GM12892 (cell line): ENCODE measurements at places on chromosomes 2 and 18.

DNA sequence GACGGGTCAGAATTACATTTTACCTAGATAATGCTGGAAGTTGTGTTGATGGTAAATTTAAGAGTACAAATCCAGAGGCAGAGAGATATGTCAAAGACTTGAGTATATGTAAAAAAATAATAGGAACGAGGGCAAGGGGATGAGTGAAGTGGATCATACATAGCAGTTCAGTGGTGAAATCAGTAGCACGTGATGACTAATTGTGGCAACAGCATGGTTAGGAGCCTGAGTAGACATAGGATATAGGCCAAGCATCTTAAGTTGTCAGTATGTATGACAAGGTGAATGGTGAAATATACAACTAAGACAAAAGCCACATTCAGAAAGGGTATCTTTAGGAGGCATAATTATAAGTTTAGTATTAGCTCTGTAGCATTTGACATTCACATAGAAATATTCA, 826.5 kb upstream of the PIK3C3 start:
- no peak for DNase-seq

DNA sequence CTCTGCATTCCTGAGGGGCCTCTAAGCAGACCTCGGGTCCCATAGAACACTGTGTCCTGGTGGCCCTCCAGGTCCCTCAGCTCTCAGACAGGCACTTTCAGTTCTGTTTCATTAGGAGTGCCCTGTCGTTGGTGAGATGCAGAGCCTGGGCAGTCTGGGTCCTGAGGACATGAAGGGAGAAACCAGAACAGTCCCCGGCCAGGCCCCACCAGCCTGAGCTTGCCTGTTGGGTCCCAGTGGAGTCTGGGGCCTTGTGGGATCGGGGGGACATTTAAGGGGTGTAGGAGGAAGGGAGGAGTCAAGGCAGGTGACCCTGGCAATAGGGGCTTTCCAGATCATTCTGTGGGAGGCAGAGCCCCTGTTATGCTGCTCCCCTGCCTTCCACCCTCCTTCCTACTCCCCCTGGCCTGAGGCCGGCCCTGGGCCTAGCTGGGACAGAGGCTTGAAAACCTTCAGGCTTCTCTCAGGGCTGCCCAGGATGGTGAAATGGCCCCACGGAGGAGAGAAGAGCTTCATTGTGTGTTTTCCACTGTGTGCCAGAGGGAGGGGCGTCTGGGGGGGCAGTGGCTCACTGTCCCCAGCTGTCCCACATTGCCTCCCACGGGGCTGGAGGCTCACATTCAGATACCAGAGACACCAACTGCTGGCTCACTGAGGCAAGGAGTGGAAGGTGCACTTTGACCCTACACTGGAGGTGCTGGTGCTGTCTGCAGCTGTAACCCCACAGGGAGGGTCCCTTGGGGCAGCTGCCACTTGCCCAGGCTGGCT, 26.6 kb upstream of the CATIP start:
- DNase-seq, result no peak

- no peak for DNase-seq
These were observed 9.4 kb downstream of the NEU4 start for GRCh38 chr2:241818229-241818942.

DNA sequence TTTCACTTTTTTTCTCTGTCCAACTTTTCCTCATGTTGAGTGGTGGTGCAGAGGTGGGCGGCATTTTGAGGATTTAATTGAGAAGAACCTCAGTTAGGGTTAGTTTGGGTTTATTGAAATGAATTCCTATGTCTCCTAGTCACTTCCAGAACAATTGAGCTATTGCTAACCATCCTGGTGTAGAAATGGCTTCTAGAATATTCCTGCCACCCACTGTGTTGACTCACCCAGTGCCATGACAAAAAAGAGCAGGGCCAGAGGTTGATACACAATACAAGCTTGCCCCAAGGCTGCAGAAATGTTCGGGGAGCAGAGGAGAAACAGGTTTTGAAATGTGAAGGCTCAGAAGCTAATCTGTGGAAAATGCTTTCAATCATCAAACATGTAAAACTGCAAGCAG, 167.1 kb upstream of the TRIB2 start:
- DNase-seq, result no peak

DNA sequence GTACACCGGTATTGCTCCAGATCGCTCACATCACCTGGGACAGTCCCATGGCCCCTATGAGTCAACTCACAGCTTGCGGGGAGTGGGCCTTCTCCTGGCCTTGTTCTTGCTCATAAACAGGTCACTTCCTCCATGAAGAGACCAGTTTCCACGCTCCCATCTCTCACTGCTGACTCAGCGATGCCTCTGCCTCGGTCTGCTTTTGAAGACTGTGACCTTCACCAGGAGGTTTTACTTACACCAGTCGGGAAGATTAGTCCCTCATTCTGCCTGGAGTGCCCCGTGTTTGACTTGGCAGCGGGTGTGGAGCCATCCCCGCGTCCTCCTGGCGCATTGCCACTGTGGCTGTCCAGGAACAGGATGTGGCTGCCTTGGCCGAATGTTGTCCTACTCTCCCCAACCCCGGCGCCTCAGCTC, 159.8 kb downstream of the RHBDD1 start:
- DNase-seq, result no peak

GRCh38 chr2:48109491-48110204, 203.3 kb upstream of the FBXO11 start:
- DNase-seq, result no peak

GRCh38 chr2:199219551-199219950, 238.2 kb downstream of the SATB2 start:
- no peak for DNase-seq

DNA sequence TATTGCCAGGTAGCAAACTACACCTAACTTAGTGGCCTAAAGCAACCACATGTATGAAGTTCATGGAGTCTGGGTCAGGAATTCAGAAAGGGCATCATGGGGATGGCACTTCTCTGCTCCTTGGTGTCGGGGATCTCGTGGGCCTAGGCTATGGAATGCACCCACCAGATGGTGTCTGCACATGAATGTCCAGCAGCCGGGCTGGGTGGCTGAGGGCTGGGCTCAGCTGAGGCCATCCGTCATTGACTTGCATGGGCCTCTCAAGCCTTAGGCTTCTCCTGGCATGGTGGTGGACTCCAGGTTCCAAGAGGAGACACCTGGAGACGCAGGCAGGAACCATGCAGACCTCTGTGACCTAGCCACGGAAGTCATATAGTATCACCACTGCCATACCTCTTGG, 26.0 kb upstream of the RPL31 start:
- no peak for DNase-seq

DNA sequence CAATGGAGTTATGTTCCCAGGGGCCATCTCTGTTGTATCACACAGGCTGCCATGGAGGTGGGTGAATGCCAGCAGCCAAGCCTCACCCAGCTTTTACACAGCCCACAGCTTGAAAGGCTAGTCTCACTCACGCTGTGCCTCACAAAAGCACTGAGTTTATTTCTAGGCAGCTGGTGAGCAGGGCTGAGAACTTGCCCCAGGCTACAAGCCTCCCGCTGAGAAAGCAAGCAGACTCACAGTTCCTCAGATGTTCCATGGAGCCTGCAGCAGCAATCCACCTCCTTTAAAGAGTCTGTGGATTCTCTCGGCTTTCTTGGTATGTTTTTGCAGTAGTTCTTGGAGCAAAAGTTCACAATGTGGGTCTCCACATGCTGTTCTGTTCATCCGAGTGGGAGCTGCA, 40.9 kb upstream of the ALKAL2 start:
- DNase-seq, result no peak

- no peak for DNase-seq
These were observed 122.8 kb downstream of the PXDN start for GRCh38 chr2:1621501-1621900.

- no peak for DNase-seq
These were observed 30.4 kb upstream of the REV1 start for GRCh38 chr2:99520195-99520594.

GRCh38 chr2:20291846-20292408, 58.7 kb downstream of the PUM2 start:
- no peak for DNase-seq

DNA sequence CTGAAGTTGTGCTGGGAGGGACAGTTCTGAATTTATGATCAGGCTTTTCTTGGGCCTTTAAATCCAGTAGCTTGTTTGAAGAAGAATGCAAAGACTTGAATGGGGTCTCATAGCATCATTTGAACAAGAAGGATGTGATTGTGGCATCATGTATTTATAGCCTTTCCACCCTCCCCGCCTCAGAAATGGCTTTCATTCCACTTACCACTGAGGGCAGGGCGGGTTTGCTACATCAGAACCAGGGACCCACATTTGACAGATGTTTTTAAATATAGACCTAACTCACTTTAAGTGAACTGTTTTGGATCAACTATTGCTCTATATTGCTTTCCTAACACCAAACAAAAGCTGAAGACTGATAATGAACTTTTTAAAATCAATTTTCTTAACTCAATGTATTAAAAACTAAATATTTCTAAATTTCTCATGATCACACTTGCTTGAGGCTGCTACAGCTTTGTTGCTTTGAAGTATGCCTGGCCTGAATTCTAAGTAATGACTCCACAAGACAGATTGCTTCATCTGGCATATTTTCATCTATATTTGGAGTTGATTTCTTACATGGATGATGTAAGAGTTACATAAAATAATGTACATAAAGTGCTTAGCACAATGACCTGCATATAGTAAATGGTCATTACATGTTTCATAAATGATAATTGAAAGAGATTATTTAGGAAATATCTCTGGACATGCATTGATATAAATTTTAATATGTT, 1552.9 kb upstream of the SLC39A10 start:
- no peak for DNase-seq

GRCh38 chr18:76914314-76914713, 92.0 kb downstream of the ZNF236 start:
- no peak for DNase-seq

- DNase-seq, result no peak
These were observed 108.6 kb downstream of the C1D start for GRCh38 chr2:67954093-67954748.

DNA sequence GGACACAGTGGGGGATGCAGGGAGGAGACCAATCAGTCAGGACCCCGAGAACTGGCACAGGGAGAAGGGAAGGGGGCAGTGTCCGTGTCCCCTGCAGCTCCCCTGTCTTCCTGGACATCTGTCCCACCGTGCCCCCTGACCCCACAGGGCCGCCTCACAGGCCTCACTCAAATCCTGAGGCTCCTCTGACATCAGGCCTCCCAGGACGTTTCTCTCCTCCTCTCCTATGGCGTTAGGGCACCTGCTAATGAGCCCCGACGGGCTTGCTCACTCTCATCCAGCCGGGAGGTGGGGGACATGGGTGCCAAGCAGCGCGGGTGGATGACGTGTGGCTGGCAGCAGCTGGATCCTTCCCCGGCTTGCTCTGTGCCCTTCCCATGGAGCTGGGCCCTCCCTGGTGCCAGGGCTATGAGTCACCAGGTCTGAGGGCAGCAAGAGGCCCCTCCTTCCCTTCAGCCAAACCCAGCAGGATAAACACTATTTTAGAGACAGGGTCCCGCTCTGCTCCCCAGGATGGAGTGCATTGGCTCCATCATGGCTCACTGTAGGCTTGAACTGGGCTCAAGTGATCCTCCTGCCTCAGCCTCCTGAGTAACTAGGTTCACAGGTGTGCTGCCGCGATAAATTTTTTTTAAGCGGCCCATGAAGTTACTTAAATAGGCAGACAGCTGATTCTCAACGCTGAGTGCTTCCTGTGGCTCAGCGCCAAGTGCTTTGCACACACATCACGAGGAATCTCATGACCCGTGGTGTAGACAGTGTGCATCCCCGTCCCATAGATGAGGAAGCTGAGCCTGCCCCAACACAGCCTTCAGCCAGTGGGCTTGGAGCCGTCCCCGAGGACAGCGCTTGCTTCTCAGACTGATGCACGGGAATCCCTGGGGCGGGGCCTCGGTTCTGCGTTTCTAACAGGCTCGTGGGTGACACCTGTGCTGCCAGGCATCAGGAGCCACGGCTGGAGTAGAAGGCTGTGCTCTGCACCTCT, 64.5 kb upstream of the HDAC4 start:
- DNase-seq, result no peak

- no peak for DNase-seq
These were observed 4.2 kb downstream of the TTC27 start for GRCh38 chr2:32632089-32632488.

DNA sequence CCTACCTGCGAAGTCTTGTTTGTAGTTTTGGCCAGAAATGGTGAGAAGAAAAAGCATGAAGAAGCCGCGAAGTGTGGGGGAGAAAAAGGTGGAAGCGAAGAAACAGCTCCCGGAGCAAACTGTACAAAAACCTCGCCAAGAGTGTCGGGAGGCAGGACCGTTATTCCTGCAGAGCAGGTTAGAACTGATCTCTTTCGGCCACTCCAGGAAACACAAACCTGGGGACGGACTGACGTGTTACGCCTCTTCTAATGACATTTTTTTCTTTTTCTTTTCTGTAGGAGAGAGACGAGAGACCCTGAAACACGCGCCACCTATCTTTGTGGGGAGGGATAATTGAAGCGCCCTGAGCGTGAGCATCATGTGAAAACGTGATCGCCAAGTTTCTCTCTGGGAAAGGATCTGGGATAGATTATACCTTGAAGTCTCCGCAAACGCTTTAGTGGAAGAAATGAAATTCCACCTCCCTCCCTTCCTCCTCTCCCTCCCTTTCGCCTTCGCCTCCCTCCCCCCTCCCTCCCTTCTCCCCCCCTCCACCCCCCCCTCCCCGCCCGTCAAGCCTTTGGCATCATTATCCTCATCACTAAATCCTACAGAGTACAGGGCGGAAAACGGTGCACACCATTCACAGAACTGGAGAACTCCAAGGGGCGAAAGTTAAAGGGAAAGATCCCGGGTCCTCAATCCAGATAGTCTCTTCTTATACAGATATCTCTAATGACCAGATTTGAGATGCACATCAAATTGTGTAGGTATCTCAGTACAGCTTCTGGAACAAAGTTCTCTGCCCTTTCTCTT, at the start of gene ZEB2:
TSS of gene ZEB2 (minus strand) at position 186 of the 798 bp plus-strand sequence. CDS start 2,769 bp downstream, outside the sequence.
- no peak for DNase-seq

- DNase-seq, result no peak
These were observed 43.1 kb downstream of the KCTD18 start for GRCh38 chr2:200466425-200467418.

DNA sequence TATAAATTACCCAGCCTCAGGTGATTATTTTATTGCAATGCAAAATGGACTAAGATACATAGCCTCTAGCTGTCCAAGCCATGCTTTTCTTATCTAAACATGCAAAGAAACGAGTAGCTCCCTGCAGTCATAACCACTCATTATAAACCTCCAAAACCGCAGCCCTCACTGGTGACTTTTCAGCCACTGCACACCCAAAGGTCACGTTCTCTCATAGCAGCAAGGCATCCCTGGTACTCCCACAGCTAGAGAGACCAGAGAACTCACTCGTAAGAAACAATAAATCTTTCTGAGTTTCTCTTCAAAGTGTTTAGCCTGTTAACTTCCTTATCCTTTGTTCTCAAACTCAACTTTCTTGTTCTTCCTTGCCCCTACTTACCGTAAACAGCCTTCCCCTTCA, 28.5 kb upstream of the RALBP1 start:
- no peak for DNase-seq

GRCh38 chr2:85405201-85406059, 4.7 kb downstream of the CAPG start:
- no peak for DNase-seq

GRCh38 chr2:241116606-241117560, 14.8 kb upstream of the MTERF4 start:
- no peak for DNase-seq
